NCI-H1694 (cell line): ENCODE measurements at places on chromosomes 6 and 20.

DNA sequence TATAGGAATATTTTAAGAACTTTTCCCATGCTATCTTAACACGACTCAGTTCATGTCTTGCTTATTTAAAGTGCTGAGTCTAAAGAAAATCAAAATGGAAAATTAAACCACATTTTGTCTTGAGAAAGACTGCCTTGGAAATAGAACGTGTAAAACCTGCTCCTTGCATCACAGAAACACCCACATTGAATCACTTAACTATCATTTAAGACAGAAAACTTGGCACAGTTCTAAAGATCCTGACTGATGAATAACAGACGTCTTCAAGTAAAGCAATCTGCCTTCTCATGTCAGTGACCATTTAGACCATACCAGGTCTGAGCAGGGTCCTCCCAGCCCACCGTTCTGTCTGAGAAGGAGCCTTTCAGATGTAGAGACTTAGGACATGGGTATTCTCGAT, 7.4 kb downstream of the PERP start:
- DNase-seq, result no peak

DNA sequence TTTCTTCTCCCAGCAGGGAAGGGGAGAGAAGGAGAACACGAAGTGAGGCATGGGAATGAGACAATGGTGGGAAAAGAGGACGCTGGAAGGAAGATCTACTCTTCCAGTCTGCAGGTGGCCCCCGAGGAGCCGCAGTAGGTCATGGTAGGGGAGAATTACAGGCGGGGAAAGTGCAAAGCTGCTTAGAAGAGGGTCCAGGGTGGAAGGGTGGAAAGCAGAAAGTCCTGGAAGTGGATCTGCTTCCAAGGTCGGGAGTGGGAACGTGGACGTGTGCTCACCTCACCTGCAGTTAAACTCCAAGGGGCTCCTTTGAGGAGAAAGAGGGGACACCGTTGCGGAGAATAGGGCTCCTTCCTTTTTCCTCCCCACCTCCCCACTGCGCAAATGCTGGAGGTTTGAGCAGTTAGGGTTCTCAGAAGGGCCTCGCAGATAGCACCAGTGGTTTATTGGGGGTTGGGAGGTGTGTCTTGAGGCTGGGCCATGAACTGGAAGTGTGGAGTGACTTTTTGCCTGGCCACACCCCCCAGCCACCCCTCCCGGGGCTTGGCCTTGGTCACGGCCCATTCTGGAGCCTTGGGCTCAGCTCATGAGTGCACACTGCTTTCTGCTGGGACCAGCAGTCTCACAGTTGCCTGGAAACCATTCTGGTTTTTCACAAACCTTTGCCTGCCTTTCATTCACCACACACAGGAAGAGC, 100.4 kb upstream of the MLN start:
- no peak for DNase-seq

DNA sequence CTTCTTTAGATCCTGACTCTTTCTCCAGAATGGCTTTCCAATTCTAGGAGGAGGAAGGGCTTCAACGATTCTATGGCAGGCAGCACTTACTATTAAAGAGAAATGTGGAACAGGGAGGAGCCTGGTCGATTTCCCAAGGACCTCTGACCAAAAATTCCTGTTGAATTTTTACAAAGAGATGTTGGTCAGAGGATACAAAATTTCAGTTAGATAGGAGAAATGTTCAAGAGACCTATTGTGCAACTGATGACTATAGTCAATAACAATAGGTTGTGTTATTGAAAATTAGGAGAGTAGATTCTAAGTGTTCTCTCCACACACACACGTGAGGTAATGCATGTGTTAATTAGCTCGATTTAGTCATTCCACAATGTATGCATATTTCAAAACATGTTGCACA, 130.1 kb upstream of the TNFAIP3 start:
- DNase-seq, result no peak

DNA sequence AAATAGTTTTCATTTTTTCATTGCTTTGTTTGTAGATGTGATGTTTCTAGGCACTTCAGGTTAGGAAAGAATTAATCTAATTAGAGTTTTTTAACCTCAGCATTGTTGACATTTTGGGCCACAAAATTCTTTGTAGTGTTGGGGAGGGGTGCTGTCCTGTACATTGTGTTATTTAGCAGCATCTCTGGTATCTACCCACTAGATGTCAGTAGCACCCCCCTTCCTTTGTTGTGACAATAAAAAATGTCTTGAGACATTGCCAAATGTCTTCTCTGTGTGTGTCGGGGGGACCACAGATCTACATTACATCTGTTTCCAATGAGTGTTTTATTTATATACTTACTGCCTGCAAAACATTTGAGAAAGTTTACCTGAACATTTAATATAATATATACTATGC, 45.6 kb downstream of the EYA4 start:
- no peak for DNase-seq

GRCh38 chr6:113653275-113653674, 203.9 kb upstream of the MARCKS start:
- no peak for DNase-seq

DNA sequence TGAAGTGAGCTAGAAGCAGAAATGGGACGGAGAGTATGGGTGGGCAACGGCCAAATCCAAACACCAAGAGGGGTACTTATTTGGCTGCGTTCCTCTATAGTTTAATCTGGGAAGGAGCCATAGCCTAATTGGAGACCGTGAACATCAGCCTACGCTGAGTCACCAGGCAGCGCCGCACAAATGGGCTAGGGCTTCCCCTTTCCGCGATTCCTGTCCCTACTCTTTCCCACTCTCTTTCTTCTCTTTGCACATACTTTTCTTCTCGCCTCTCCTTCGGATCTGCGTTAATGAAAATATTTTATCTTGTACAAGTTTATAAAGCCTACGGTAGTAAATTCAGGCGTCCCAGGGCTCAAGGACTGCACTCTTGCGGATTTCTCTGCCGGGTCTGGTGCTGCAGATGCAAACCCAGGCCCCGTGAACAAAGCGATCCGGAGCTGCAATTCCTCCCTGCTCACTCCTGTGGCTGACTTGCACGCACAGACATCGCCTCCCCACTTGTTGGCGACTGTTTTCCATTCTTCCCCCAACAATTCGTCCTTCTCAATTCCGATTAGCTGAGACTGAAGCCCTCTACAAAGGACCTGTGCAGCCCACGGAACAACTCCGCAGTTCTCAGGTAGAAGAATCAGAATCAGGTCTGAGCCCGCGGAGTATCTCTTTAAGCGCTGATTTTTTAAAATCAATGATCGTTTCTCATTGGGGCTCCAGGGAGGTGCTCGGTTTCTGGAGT, 4.2 kb upstream of the TBX18 start:
- no peak for DNase-seq

DNA sequence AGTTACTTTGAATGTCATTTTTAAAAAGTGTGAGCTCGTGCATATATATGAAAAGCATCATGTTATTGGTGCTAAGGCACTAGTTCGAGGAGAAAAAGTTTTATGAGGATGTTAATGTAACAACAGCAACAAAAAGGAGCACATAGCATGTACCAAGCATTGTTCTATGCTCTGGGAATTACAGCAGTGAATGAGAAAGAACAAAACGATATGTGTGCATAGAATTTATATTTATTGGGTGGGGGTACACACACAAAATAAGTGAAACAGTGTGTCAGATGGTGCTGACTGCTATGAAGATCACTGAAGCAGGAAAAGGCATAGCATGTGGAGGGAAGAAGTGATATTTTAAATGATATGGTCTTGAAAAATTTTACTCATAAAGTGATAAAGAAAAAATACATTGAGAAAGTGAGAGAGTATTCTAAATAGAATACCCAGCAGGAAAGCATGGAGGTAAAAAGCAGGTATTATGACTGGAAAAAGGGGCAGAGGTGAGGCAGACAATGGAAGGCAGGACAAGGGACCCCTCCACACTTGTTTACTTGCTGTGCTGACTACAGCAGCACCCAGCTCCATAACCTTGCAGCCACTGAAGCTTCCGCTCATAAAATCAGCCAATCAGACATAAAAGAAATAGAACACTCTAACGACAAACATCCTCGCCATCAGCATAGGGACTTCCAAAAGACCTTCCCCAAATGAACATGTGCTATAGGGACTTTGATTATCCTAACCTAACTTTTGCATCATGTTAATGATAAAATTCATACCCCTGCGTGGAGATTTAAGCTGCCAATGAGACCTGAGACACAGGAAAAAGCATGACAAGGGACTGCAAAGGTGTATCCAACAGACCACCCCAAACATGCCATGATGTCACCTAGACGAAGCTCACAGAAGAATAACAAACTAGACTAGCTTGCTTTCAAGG, 119.9 kb downstream of the HFE start:
- DNase-seq, result no peak

DNA sequence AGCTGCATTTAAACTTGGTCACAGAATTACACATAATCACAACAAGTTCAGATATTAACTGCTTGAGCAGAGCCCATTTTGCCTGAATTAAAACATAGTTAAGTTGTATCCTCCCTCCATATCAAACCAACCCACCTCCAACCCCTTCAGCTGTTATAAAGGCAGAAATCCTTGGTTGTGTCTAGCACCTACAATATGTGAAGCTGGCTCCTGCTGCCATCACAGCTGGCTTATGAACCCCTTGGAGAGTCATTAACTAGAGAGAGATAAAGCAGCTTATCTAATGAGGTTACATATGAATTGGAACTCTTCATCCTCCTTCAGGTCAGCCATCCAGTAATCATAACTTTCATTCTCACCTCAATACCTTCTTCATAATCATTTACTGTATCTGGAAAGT, 101.8 kb downstream of the EPHA7 start:
- DNase-seq, result no peak

- no peak for DNase-seq
Observed at GRCh38 chr6:160362556-160362955, 14.4 kb downstream of the SLC22A3 start.

DNA sequence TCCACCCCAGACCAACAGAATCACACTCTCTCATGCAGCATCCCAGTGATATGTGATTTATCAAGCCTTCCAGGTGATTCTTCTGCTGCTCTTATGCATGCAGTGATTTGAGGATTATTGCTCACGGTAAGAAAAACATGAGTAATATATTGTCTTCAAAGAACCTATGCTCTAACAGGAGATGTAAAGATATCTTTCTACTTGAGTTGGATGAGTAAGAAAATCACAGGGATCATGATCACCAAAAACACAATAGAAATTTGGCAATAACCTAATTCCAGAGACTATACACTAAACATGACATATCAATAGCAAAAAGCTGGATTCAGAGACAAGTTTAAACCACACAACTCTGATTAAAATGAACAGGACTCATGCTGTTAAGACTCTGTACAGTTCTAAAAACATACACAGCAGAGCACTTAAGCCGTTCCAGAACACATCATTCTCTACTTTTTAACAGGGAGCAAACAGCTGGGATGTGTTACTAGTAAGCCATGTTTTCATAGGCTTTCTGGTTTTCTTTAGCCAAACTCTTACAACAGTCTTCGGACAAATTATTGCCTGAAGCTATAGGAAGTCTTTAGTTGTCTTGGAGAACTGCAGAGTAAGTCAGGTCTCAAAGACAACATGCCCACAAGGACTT, 568.6 kb downstream of the HAO1 start:
- DNase-seq, result no peak

DNA sequence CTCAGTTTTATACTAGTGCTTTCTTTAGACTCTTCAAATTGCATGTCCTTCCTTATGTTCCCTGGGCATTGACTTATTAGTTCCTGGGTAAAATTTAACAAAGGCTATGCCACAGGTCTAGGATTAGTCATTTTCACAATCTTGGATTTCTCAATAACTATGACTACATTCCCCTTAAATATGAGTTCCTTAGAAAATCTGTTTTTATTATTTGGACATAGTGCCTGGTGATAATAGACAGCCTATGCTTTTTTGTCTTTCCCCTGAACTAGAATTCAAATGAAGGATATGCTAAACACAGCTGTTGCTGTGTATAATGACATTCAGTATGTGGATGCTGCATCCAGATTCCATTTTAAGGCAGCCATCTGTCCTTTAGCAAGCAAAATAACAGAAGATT, 1252.8 kb upstream of the GJE1 start:
- DNase-seq, result peak; percentile 52

- DNase-seq, result no peak
Observed at GRCh38 chr20:37305079-37305478, 15.6 kb downstream of the MANBAL start.

DNA sequence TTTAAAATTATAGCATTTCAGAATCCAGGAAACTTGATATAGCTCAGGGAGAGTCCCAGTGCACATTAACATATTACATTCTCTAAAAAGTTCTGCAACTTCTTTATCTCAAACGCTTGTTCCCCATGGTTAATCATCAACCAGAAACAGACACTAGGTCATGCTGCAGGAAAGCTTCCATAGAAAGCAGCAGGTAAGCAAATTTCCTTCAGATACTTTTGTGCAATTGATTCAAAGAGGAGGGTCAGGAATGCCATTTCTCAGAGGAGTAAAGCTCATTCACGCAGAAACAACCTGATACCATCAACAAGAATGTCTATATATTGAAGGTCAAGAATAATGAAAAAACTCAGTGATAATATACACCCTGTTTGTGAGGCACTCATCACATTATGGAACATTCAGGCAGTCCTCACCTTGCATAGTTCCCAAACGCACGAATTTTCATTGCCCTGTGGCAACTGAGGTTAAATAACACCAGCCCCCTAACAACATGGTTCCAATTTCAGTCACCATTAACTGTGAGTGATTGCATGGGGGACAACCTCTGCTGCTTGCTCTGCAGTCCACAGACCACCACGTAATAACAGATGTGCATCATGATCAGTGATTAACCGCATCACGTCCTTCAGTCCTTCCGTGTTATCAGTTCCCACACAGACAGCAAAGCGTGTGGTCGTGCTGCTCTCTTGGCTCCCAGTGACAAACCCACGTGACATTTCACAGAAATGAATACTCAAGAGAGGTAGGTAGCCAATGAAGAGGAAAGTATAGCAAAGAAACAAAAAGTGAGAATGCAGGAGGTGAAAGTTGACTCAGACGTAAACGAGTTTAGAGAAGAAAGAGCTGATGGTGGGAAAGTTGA, 95.7 kb downstream of the LY86 start:
- DNase-seq, result no peak

DNA sequence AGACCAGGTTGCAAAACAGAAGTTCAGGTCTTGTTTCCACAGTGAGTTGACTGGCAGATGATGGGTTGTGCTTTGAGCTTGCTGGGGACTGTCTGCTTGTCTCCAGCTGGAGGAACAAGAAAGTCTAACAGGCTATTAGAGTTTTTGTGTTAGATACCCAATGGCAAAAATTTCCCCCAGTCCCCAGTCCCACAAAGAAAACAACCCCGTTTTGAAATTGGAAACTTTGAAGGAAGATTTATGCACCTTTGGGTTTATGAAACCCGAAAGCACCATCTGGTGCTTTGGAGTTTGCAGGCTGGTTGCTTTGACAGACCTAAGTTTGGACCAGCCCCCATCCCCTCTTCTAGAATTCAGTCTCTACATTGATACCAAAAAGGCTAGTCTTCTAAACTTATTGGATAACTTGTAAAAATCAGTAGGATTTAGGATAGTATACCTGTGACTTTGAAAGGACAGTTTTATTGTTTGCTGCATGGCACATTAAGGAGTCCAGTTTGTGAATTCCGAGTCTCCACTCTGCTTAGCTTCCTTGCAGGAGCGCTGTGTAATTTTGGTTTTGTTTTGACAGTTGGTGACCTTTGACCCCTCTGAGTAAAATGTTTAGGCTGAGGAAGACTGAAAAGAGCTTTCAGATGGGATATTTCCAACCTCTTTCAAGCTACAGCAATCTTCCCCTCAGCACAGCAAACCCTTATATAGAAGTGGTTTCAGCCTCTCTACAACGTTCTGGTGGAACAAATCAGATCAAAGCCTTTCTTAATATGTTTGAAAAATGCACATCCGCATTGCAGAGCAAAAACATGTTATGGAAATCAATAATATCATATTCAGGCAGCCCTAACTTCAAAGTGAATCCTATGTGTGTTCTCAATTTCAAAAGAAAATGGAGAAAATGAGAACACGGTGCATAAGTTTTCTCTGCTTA, 25.5 kb upstream of the PRL start:
- no peak for DNase-seq

- no peak for DNase-seq
Observed at GRCh38 chr6:29834564-29835436, 7.2 kb downstream of the HLA-G start.
